ENCODE measurements at places on chromosomes 2 and 18. TPM values are rescaled to one million over a fixed set of nuclear protein-coding genes. Genes with fewer than 3 reads are reported as not detected.

GRCh38 chr2:239058766-239059165, 210.9 kb downstream of the TWIST2 start:
- no peak for DNase-seq

- DNase-seq, result no peak
These were observed 11.5 kb upstream of the NFATC1 start for GRCh38 chr18:79384151-79384807.

GRCh38 chr2:217975626-217976025, 27.2 kb downstream of the TNS1 start:
- DNase-seq, result no peak

- DNase-seq, result no peak
These were observed 64.0 kb downstream of the FMNL2 start for GRCh38 chr2:152399003-152399402.

DNA sequence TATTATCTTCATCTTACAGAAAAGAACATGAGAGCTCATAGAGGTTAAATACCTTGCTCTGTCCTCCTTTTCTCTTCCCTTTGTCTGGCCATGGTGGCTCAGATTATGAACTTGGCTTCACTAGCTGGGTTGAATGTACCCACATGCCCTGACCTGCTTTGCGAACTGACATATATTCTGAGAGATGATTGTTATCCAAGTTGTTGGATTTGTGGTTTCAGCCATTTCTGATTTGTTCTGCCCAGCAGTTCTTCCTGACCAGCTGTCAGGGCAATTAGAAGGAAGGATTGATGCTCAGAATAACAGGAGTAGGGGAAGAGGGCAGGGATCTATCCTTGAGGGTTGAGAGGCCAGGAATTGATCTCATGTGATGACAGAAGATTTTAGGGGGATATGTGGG, 236.8 kb upstream of the FAM98A start:
- DNase-seq, result peak; percentile 5

- DNase-seq, result no peak
These were observed 111.5 kb downstream of the MDH1 start for GRCh38 chr2:63700271-63700670.

GRCh38 chr2:233801357-233802131, 23.4 kb downstream of the MROH2A start:
- DNase-seq, result peak; percentile 51

- DNase-seq, result no peak
These were observed 8.5 kb downstream of the ESPNL start for GRCh38 chr2:238108423-238109183.

FBXO11 gene
- 39.8 TPM for total RNA-seq

UGT1A6 gene
- total RNA-seq, result 43.0 TPM

DLGAP1 gene
- 0.26 TPM for total RNA-seq

DNA sequence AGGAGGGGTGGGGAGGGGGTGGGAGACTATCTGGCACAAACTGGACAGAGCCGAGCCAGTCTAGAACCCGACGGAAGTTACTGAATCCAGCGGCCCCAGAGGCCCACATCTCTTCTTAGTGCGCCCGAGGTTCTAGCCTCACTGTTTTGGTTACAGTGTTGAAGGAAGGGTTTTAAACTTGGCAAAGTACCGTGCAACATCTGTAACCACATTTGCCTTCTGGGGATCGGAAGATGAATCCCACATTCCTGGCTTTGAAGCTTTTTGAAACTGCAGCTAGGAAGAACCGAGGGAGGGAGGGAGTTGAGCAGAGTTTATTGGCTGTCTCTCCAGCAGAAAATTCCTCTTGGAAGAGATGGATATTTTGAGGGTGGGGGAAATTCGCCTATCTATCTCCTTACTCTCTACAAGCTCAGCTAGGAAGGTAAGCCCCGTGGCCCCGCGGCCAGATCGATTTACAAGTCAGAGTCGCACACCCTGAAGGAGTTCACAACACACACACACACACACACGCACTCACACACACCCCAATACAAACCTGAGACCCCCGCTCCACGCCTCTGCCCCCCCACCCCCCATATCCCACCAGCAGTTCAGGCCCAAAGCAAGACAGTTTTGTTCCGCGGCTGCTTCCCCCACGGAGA, 1.0 kb downstream of the ACVR1 start:
- peak; percentile 79 for DNase-seq

GREB1L gene
- total RNA-seq, result 0.90 TPM

GRCh38 chr2:82994151-82994550, 1464.9 kb downstream of the SUCLG1 start:
- DNase-seq, result peak; percentile 89

ABCG5 gene
- total RNA-seq, result not detected

DNA sequence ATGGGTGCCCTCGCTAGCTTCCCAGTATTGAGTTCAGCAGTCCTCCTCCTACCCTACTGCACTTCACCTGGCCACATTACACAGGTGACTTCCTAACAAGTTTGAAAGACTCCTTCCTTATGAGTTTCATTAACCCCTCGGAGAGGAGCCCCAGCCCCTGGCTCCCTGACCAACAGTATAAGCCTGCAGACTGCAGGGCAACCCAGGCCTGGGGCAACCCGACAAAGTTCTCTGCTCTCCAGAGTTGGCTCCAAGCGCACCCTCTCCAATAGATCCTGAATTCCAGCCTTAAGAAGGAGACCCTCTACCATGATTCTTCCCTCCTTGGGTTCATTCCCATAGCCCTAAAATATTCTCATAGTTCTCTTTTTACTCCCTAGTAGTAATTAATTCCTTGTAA, 1162.8 kb upstream of the TMEFF2 start:
- DNase-seq, result no peak

DNA sequence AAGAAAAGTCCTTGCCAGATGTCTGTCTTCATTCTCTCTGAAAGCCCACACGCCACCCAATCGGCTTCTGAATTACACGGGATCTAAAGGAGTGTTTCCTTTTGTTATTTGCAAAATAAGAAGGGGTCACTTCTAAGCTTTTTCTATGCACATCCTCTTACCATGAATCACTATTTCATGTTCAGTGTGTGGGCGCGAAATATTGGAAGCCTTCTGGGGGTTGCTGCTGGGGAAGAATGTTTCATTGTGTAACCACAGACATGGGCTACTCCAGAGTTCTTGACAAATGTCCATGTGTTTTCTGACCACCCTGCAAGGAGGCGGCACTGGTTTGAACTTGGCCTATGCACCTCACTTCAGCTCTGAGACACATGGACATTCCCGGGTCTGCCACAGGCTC, 133.6 kb upstream of the APCDD1 start:
- no peak for DNase-seq

DNA sequence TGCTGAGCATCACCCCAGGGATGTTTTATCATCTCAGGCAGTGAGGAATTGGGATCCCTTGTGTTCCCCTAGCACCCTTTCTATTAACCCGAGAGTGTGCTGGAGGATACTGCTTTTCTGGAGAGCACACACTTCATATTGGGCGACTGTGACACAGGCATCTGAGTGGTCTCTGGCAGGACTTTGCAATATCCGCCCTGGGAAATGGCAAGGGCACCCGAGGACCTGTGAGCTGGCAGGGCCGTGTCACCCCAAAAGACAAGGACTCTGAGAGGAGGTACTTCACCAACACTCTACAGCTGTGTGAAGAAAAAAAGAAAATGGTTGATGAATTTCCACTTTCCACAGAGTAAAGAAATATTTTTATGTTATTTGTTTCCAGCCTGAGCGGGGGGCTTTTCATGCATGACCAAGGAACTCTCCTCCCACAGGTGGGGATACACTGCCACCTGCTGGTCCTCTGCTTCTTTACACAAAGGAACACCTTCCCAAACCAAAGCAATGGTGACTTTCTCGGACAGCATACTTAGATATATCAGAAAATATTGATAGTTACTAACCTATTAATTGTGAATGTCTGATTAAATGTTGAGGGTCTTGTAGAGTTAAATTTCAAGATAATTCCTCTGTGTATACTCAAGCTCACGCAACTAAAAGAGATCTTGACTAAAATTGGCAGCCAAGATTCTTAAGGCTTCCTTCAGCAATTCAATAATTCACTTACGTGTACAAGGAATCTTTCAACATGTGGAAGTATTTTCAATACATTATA, 45.9 kb upstream of the REG3G start:
- peak; percentile 17 for DNase-seq

SYT4 gene
- not detected for total RNA-seq

IRS1 gene
- 12.6 TPM for total RNA-seq

GRCh38 chr2:104945866-104946265, 92.0 kb downstream of the POU3F3 start:
- peak; percentile 26 for DNase-seq

- no peak for DNase-seq
These were observed 226.9 kb downstream of the CYRIA start for GRCh38 chr2:16438613-16439321.

RGPD3 gene
- total RNA-seq, result 0.26 TPM

DNA sequence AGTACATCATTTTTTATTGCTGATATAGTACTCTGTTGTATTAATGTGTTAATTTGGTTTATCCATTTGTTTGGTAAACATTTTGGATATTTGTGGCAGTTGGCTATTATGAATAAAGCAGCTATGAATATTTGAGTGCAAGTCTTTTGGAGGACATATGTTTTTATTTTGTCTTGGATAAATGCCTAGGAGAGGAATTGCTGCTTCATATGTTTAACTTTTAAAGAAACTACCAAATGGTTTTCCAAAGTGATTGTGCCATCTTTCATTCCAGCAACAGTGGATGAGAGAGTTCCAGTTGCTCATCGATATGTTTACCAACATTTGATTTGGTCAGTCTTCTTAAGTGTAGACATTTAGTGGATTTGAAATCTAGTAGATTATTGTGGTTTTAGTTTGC, 51.8 kb downstream of the MERTK start:
- DNase-seq, result no peak

DNA sequence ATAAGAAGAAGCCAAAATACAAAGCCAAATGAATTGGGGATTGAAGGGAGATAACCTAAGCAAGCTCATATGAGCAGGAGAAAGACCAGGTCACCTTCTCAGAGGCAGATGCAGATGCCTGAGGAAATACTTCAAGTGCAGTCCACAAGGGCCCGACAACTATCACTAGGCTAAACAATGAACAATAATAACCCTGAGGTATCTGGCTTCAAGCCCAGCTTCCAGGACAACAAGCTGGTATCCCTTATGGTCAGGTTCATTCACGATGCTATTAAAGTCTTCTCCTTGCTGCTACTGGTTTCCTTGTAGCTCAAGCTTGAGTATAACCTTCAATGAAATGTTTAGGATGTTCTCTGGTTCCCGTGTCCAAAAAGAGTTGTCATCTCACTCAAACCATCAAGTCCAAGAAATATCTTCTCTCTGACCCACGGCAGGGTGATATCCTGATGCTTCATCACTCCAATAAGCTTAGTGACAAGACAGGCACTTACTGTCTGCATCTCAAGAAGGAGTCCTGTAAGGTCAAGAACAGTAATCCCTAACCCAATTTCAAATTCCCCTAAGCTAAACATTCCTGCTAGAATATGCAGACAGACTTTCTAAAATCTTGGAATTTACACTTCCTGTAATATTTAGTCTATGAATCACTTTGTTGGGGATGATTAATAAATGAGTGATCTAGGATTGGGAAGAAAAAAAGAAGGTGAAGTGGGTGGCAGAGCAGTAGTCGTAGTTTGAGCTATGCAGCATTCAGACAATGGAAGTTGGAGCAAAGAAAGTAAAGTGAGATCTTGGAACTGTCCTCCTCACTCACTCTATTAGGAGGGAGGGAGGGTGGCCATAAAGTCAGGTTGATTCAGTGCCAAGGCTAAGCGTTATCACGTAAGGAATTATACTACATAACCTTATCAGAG, 33.1 kb downstream of the CHN1 start:
- DNase-seq, result peak; percentile 90

DNAJC10 gene
- total RNA-seq, result 125 TPM

C2orf78 gene
- total RNA-seq, result not detected

FAP gene
- total RNA-seq, result 0.26 TPM

- no peak for DNase-seq
These were observed 127.3 kb upstream of the SPATS2L start for GRCh38 chr2:200179151-200179550.

ACVR1 gene
- 17.1 TPM for total RNA-seq

GRCh38 chr18:58566556-58567292, 62.2 kb downstream of the ALPK2 start:
- DNase-seq, result peak; percentile 81

LINC00305 gene
- not detected for total RNA-seq

GAD1 gene
- 1.3 TPM for total RNA-seq

DNA sequence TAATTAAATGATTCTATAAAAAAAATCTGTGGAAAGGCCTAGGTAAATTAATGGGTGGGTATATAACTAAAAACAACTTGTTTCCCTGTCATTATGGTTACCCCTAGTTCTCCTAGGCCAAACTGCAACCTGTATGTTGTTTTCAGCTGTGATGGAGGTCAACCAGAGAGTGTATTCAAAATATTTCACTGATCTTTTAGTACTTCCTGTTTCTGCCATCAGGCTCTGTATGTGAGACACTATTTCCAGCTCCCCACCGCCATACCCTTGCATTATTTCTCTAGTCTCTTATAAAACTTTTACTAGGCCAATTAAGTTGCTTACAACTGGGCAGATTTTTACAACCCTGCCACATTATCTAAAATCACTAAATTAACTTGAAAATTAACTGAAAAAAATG, 21.0 kb upstream of the CDKL4 start:
- DNase-seq, result no peak

IL36G gene
- total RNA-seq, result not detected

- no peak for DNase-seq
These were observed 149.8 kb downstream of the KLHL29 start for GRCh38 chr2:23534771-23535170.

- DNase-seq, result no peak
These were observed 54.2 kb upstream of the MAPRE3 start for GRCh38 chr2:26916128-26916692.

DNA sequence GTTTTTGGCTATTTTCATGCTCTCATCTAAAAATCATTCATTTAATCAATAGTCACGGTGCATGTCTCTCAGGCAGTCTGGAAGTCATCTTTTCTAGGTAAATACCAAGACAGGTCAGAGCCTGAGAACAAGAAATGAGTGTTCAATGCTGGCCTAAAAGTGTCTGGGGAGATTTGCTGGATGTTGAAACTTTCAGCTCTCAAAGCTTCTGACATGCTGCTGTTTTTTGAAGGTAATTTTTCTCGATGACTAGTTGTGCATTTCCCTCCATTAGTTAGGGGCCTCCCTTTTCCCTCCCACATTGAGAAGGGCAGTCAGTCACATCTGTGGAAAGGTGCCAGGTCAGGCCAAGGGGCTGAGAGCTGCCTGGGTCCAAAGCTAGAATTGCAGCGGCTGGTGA, 115.6 kb downstream of the LPIN1 start:
- DNase-seq, result peak; percentile 57

GRCh38 chr2:40513201-40513600, 61.3 kb upstream of the SLC8A1 start:
- no peak for DNase-seq

GRCh38 chr2:181916726-181917718, 25.5 kb downstream of the ITPRID2 start:
- no peak for DNase-seq

DNA sequence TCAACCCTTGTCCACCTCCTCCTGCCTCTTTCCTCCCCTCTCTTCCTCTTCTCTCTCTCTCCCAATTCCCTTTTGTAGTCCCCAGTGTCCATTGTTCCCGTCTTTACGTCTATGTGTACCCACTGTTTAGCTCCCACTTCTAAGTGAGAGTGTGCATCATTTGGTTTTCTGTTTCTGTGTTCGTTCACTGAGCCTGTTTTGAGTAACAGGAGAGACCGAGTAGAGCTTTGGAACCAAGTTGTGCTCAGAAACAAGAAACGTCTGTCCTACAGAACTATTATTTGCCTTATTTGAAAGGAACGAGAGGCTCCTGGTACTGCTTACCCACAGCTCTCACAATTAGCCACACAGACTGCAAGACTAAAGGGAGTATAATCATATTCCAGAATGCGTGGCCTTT, 50.1 kb upstream of the MAPRE2 start:
- DNase-seq, result no peak

- DNase-seq, result no peak
These were observed 309.8 kb upstream of the COL3A1 start for GRCh38 chr2:188664416-188664815.
